Hypothalamus (tissue), 51 donors: ENCODE measurements at places on chromosomes 1 and 21.

DNA sequence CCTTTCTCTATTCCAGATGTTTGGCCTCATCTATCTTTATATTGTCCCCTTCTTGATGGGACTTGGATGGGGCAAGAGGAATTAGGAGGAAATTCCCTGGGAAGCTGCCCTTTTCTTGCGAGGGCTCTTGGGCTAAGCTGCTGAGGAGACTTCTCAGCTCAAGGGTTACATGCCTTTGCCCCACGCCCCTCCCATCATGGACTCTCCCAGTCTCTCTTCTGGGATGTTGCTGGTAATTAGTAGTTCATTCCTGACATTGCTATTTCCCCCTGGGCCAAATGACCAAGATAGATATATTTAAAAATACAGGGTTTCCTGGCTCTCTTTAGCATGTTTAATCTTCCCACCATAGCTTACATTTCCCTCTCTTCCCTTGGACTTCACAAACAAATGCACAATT lies 90.6 kb upstream of the RALGPS2 start:
- no peak for DNase-seq

DNA sequence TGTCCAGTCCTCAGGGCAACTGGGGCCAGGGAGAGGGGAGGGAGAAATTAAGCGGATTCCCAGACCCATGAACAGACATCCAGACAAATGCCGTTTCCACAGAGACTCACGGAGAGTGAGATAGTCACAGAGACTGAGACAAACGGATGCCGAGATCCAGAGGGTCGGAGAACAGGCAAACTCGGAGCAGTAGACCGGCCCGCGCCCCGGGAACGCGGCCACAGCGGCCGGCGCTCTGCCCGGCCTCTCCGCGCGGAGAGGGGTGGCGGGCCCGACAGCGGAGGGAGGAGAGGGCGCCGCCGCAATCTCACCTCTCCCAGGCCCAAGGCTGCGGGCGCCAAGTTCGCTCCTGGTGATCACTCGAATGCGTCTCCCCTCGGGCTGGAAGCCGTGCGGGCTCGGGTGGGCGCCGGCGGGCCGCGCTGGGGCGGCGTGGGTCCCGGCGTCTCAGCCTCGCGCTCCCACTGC lies 831 bp upstream of the FOXD2 start:
- DNase-seq = no peak

GRCh38 chr1:158153179-158153578 lies 27.5 kb upstream of the CD1D start:
- no peak for DNase-seq

- no peak for DNase-seq
Observed at GRCh38 chr1:182175361-182175931, 113.9 kb upstream of the ZNF648 start.

GRCh38 chr1:27632387-27633297 lies 2.3 kb downstream of the FGR start:
- DNase-seq = no peak

DNA sequence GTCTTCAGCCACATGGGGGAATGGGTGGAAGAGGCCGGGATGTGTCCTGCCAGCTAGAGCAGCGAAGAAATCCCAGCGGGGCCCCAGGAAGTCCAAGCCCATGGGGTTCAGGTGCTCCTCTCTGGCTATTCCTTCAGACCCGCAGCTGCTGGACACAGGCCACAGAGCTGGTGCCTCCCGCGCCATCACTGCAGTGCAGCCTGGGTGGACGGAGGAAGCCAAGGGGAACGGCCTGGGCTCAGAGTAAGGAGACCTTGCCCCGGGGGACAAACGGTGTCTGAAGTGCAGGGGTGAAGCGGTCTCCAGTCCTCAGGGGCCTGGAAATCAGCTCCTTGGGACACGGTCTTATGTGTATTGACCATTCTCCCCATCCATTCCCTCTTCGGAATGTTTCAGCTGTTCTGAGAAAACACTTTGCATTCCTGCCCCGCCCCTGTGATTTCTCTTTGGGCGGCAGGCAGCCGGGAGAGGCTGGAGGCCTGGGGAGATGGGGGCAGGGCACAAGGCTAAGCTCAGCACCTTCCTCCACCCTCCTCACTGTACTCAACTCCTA lies 18.4 kb downstream of the MTHFR start:
- no peak for DNase-seq
